ENCODE measurements at places on chromosomes 11 and 22. TPM values are rescaled to one million over a fixed set of nuclear protein-coding genes. Genes with fewer than 3 reads are reported as not detected.

Gene MRGPRX4
- total RNA-seq: not detected

Gene SLN
- not detected for total RNA-seq

Gene SLC25A18
- total RNA-seq: not detected

Gene PRR5
- total RNA-seq: 11.0 TPM

Gene NRIP3
- total RNA-seq: 3.0 TPM

Gene DNAJB13
- total RNA-seq: 0.29 TPM

Gene OR51G1
- total RNA-seq: not detected

Gene CAPN5
- total RNA-seq: 0.89 TPM

Gene PANX3
- total RNA-seq: not detected

Gene CALCA
- total RNA-seq: not detected

Gene NDUFS8
- total RNA-seq: 236 TPM

Gene OR51B5
- not detected for total RNA-seq

Data from activated naive CD4-positive, alpha-beta T cell treated with anti-CD3 and anti-CD28 coated beads, Interleukin-2, amount 50 U/mL, for 72 hours (primary cell).